H1 (cell line): ENCODE measurements at places on chromosomes 12 and 14.
A peak's percentile ranks its signal among the peaks of the same experiment; 100 is the strongest.

- H3K27me3 ChIP-seq, result no peaks in the 10 kb centered on the region
- no peak overlapping the region for H3K4me3 ChIP-seq
- no peaks in the 10 kb centered on the region for H3K4me1 ChIP-seq
- H3K27ac ChIP-seq, result no peak overlapping the region
Observed at GRCh38 chr12:91687052-91688017, 458.3 kb downstream of the BTG1 start.

DNA sequence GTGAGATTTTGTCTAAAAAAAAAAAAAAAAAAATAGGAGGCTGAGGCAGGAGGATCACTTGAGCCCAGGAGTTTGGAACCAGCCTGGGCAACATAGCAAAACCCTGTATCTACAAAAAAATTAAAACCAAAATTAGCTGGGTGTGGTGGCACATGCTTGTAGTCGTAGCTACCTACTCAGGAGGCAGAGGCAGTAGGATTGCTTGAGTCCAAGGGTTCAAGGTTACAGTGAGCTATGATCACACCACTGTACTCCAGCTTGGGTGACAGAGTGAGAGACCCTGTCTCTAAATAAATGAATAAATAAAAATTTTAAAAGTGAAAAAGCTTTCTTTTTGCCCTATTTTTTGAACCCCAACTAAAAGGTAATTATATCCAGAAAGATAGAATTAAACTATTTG lies 113.6 kb downstream of the PEBP1 start:
- no peaks in the 10 kb centered on the region for H3K27me3 ChIP-seq
- no peak overlapping the region for H3K4me3 ChIP-seq
- H3K27ac ChIP-seq, result no peak overlapping the region
- H3K36me3 ChIP-seq, result no peaks in the 10 kb centered on the region
- H3K4me1 ChIP-seq, result no peaks in the 10 kb centered on the region

DNA sequence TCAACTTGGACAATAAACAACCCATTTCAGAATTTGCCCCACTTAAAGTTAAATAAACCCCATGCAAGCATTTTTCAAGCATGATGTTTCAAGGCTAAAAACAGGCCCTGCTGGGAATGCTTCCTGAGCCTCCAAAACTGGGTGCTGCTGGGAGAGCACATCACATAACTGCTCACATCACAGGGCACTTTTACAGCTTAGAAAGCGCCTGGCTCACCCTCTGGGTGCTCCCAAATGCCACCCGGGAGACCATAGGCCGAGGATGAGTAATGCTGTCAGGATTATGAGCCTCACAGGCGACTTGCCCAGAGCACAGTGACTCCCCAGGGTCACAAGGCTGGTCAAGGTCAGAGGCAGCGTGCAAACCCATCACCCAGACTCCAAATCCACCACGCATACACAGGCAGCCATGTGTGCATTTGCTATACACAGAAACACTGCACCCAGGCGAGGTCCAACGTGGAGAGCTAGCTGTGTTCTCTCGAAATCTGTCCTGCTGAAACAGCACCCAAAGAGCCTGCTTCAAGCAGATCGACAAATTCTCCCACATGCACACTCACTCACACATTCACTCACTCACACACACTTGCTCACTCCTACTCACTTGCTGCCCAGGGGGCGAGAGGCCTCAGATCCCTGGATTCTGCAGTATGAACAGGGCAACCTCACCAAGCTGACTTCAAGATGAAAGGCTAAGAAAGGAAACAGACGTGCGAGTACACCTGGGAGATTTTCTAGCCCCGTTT lies 58.7 kb downstream of the ITPK1 start:
- no peak for DNase-seq
- no peaks in the 10 kb centered on the region for H3K36me3 ChIP-seq
- H3K4me3 ChIP-seq, result no peak overlapping the region
- peak overlapping the region; percentile 28 for H3K27ac ChIP-seq
- H3K27me3 ChIP-seq, result no peaks in the 10 kb centered on the region

DNA sequence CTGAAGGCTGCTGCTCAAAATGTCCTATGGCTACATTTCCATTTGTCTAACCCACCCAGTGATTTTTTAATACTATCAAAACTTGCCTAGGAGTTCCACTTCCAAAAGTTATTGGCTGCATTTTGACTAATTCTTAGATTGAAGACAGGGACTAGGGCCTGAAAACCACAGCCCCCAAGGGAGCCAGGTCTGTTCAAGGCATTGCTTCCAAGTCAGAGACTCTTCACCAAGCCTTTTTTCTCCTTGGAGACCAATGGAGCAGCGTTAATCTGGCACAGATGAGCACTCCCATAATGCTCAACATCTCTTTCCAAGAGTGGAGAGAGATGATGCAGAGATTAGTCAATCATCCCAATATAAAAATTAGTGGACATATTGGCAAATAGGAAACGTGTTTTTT lies 112.5 kb upstream of the HIF1A start:
- DNase-seq, result no peak
- H3K4me1 ChIP-seq, result no peaks in the 10 kb centered on the region; the same call in 1 of the 2 replicates
- H3K27me3 ChIP-seq, result no peaks in the 10 kb centered on the region
- no peak overlapping the region for H3K4me3 ChIP-seq

GRCh38 chr14:55915456-55915855 lies 202.8 kb upstream of the PELI2 start:
- H3K36me3 ChIP-seq, result no peaks in the 10 kb centered on the region
- 0 out of 2 replicates have a peak, but pooled peaks cover 2% of the 10 kb centered on the region for H3K4me1 ChIP-seq
- DNase-seq, result no peak
- no peaks in the 10 kb centered on the region for H3K27me3 ChIP-seq
- no peak overlapping the region for H3K27ac ChIP-seq

- no peaks in the 10 kb centered on the region for H3K36me3 ChIP-seq
- no peak overlapping the region for H3K27ac ChIP-seq
- peaks cover 11% of the 10 kb centered on the region for H3K4me1 ChIP-seq
- H3K4me3 ChIP-seq, result peak overlapping the region; percentile 62
- peaks cover 45% of the 10 kb centered on the region for H3K27me3 ChIP-seq
Observed at GRCh38 chr14:85531141-85531586, 1.2 kb downstream of the FLRT2 start.

GRCh38 chr12:83462419-83462818 lies 775.7 kb downstream of the TMTC2 start:
- H3K27me3 ChIP-seq, result no peaks in the 10 kb centered on the region
- H3K36me3 ChIP-seq, result no peaks in the 10 kb centered on the region
- H3K4me1 ChIP-seq, result no peaks in the 10 kb centered on the region
- H3K27ac ChIP-seq, result no peak overlapping the region

DNA sequence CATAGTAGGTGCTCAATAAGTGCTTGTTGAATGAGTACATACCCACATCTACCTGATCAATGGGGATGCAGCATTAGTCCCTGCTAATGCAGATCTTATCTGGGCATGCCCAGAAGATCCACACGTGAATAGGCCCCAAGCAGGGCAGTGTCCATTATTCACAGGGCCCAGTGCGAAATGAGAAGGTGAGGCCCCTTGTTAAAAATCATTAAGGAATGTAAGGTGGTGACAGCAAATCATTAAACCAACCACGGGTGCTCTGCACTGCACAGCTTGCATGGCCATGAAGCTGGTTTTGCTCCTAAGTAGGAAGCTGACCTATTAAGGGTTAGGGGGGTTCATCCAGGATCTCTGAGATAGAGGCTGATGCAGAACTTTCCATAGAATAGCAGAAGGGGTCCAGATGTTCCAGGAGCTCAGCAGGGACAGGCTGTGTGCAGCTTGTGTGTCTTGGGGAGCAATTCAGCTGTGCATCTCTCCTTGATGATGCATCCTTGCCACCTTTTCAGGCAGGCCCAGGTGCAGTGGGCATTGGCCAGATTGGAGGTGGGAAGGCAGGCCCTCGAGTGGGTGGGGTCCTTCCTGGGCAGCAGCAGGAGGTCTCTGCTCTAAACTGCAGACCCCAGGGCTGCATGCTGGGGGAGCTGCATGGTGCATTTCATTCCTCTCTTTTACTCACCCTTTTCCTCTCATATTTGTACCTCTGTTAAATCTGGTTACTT lies 231.3 kb upstream of the PWP1 start:
- H3K36me3 ChIP-seq, result no peaks in the 10 kb centered on the region
- H3K27me3 ChIP-seq, result no peaks in the 10 kb centered on the region
- no peak for DNase-seq
- H3K27ac ChIP-seq, result no peak overlapping the region

- no peaks in the 10 kb centered on the region for H3K27me3 ChIP-seq
- H3K36me3 ChIP-seq, result no peaks in the 10 kb centered on the region
- no peak overlapping the region for H3K27ac ChIP-seq
- no peak for DNase-seq
Observed at GRCh38 chr14:60963761-60964160, 17.1 kb downstream of the TRMT5 start.

GRCh38 chr12:79973801-79974200 lies 38.9 kb upstream of the PPP1R12A start:
- H3K36me3 ChIP-seq, result no peaks in the 10 kb centered on the region
- no peaks in the 10 kb centered on the region for H3K27me3 ChIP-seq
- no peaks in the 10 kb centered on the region for H3K4me1 ChIP-seq
- no peak overlapping the region for H3K4me3 ChIP-seq

DNA sequence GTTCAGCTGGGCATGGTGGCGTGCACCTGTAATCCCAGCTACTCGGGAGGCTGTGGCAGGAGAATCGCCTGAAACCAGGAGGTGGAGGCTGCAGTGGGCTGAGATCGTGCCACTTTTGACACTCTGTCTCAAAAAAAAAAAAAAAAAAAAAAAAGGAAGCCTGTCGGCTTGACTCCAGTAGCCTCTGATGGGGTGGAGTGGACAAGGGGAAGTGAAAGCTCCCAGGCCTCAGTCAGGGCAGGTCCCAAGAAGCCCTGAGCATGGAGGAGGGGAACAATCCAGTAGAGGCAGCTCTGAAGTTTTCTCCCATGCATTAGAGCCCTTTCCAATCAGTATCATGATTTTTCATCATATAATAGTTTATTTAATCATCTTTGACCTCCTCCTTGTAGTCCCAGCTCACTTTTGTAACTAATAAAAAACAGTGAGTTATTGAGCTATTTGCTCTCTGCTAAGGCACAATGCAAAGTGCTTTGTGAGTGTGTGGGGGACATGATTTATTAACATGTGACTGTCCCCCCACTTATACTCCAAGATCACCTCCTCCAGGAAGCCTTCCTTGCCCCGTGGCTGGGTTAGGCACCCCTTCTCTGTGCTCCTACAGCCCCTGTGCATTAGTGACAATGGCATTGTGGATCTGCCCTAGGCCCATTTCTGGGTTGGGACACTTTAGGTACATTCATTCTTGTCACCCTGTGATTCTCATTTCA lies 4.7 kb upstream of the SSH1 start:
- H3K4me3 ChIP-seq, result no peak overlapping the region
- peaks cover 2% of the 10 kb centered on the region; the same call in 1 of the 2 replicates for H3K27me3 ChIP-seq
- no peak for DNase-seq
- no peak overlapping the region for H3K27ac ChIP-seq
- no peaks in the 10 kb centered on the region for H3K36me3 ChIP-seq

- H3K36me3 ChIP-seq, result no peaks in the 10 kb centered on the region
- H3K4me3 ChIP-seq, result no peak overlapping the region
- H3K4me1 ChIP-seq, result no peaks in the 10 kb centered on the region
- H3K27ac ChIP-seq, result no peak overlapping the region
- DNase-seq, result no peak
Observed at GRCh38 chr14:101554991-101555668, 6.2 kb upstream of the DIO3 start.

DNA sequence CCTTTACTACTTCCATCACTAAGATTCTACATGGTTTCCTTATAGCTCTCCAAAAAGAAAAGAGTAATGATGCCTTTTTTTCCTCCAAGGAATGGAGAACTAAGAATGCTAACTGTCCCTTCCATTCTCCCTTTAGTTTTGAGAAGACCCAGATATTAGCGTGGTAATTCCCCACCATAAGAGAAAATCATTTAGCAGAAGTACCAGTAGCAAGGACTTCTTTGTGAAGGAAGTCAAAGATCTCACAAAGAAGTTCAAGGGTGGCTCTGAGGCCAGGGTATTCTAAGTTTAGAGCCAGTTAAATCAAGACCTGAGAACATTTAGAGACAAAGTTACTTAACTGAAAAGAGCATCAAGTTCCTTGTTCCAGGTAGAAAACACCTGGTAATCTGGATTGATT lies 7.3 kb downstream of the USP15 start:
- no peaks in the 10 kb centered on the region for H3K27me3 ChIP-seq
- DNase-seq, result no peak
- no peak overlapping the region for H3K27ac ChIP-seq
- no peaks in the 10 kb centered on the region for H3K36me3 ChIP-seq

GRCh38 chr12:48580831-48581230 lies 11.0 kb upstream of the LALBA start:
- no peaks in the 10 kb centered on the region for H3K36me3 ChIP-seq
- no peak for DNase-seq
- no peaks in the 10 kb centered on the region for H3K27me3 ChIP-seq
- H3K27ac ChIP-seq, result no peak overlapping the region
- H3K4me1 ChIP-seq, result no peaks in the 10 kb centered on the region

DNA sequence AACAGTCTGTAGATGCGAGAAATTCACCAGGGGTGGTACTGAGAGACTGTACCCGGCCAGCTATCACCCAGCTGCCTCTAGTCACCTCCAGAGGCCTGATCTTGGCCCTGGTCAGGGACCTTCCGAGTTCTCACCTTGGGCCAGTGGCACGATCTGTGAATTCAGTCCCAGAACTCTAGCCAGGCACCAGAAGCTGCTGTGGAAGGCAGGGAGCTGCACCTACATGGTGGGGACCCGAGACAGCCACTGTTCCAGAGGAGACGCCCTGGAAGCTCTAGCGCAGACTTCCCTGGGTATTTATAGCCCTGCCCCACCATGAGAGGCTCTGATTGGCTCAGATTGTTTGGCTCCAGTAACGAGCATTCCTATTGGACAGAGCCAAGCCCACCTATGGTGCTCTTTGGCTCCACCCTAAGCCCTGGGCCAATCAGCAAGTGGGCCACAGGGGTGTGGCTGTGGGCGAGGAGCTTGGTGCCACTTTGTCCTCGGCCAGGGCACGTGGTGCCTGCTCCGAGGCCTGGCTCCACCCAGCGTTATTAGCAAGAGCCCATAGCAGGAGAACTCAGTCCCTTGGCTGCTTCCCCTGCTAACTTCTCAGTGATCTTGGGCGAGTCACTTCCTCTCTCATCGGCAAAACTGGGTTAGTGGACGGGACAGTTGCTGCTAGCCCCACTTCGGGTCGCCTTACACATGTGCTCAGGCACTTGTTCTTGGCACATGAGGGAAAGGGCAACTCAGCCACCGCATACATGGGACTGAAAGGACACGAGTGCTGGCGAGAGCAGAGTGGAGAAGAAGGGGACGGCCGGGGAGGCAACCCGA lies 89.0 kb upstream of the BCL11B start:
- no peak for DNase-seq
- no peaks in the 10 kb centered on the region for H3K36me3 ChIP-seq
- no peak overlapping the region for H3K27ac ChIP-seq
- H3K4me1 ChIP-seq, result peaks cover 6% of the 10 kb centered on the region; the same call in 1 of the 2 replicates
- no peaks in the 10 kb centered on the region; the same call in 1 of the 2 replicates for H3K27me3 ChIP-seq

GRCh38 chr14:24289649-24290280 lies 9.8 kb downstream of the DHRS1 start:
- H3K4me1 ChIP-seq, result no peaks in the 10 kb centered on the region
- no peak for DNase-seq
- H3K27me3 ChIP-seq, result no peaks in the 10 kb centered on the region
- no peak overlapping the region for H3K4me3 ChIP-seq
- H3K27ac ChIP-seq, result no peak overlapping the region
- H3K36me3 ChIP-seq, result no peaks in the 10 kb centered on the region

GRCh38 chr14:75864352-75864751 lies 117.4 kb downstream of the TGFB3 start:
- no peaks in the 10 kb centered on the region for H3K36me3 ChIP-seq
- peaks cover 18% of the 10 kb centered on the region for H3K27me3 ChIP-seq
- DNase-seq, result no peak
- no peak overlapping the region for H3K27ac ChIP-seq
- H3K4me1 ChIP-seq, result peaks cover 5% of the 10 kb centered on the region

- peaks cover 19% of the 10 kb centered on the region for H3K27me3 ChIP-seq
- H3K27ac ChIP-seq, result no peak overlapping the region
- no peaks in the 10 kb centered on the region for H3K36me3 ChIP-seq
Observed at GRCh38 chr12:52004042-52004648, 2.6 kb upstream of the TAMALIN start.
